Activated CD8-positive, alpha-beta memory T cell treated with anti-CD3 and anti-CD28 coated beads for 36 hours (primary cell): ENCODE measurements at places on chromosomes 12 and 14. TPM values are rescaled to one million over a fixed set of nuclear protein-coding genes. Genes with fewer than 3 reads are reported as not detected.

EML5 gene
- 3.9 TPM for total RNA-seq

P2RX7 gene
- total RNA-seq = 5.0 TPM

FAM216A gene
- 62.0 TPM for total RNA-seq

ESR2 gene
- 2.0 TPM for total RNA-seq

TMEM30B gene
- 2.1 TPM for total RNA-seq
